H9 (cell line): ENCODE measurements at places on chromosomes 3 and 15.

- H3K27ac ChIP-seq: no peak overlapping the region
- H3K4me3 ChIP-seq: no peak overlapping the region
- peaks cover 36% of the 10 kb centered on the region; the same call in 2 of the 3 replicates for H3K36me3 ChIP-seq
- no peaks in the 10 kb centered on the region for H3K4me1 ChIP-seq
- H3K27me3 ChIP-seq: no peaks in the 10 kb centered on the region
These were observed 39.6 kb downstream of the ERC2 start for GRCh38 chr3:56428667-56429066.

GRCh38 chr3:37586280-37586679 lies 275.4 kb upstream of the CTDSPL start:
- H3K27me3 ChIP-seq: no peaks in the 10 kb centered on the region
- no peaks in the 10 kb centered on the region for H3K4me1 ChIP-seq
- H3K4me3 ChIP-seq: no peak overlapping the region
- DNase-seq: no peak
- no peak overlapping the region for H3K27ac ChIP-seq

DNA sequence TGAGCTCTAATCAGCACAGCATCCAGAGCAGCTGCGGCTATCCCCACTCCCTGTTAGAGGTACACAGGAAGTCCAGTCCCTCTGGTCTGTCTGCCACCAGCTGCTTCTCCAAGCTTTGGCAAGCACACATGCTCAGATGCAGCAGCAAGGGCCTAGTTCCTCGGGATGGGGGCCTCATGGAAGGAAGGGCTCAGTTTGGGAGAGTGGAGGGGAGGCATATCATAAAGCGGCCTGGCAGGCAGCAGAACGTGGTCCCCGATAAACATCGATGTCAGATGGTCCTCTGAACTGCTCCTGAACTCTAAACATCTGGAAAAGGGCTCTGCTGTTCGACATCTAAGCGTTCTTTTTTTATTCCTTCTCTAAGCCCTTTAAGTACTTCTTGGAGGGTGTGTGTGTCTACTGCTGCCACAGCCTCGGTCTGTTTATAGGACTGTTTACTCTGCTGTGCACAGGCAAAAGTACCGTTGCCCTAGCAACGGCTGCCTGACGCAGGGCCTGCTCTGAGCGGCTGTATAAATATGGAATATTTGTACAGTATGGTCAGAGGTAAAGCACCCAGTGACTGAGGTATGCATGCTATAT lies 74.6 kb downstream of the PRICKLE2 start:
- no peak overlapping the region for H3K4me3 ChIP-seq
- peaks cover 36% of the 10 kb centered on the region for H3K36me3 ChIP-seq
- H3K4me1 ChIP-seq: no peaks in the 10 kb centered on the region

- H3K27me3 ChIP-seq: no peaks in the 10 kb centered on the region
- no peak overlapping the region for H3K4me3 ChIP-seq
- no peaks in the 10 kb centered on the region for H3K4me1 ChIP-seq
- H3K27ac ChIP-seq: no peak overlapping the region
These were observed 10.3 kb upstream of the IL12A start for GRCh38 chr3:159978353-159978752.

- peaks cover 4% of the 10 kb centered on the region; the same call in 1 of the 2 replicates for H3K4me1 ChIP-seq
- H3K27me3 ChIP-seq: no peaks in the 10 kb centered on the region
- no peaks in the 10 kb centered on the region for H3K36me3 ChIP-seq
- DNase-seq: no peak
- H3K27ac ChIP-seq: no peak overlapping the region
- no peak overlapping the region for H3K4me3 ChIP-seq
These were observed 170.3 kb downstream of the SUCLG2 start for GRCh38 chr3:67484085-67484484.

- no peak overlapping the region for H3K4me3 ChIP-seq
- H3K4me1 ChIP-seq: no peaks in the 10 kb centered on the region
- no peak overlapping the region for H3K27ac ChIP-seq
- no peaks in the 10 kb centered on the region for H3K27me3 ChIP-seq
These were observed 244.9 kb downstream of the FGF12 start for GRCh38 chr3:192482391-192482790.

DNA sequence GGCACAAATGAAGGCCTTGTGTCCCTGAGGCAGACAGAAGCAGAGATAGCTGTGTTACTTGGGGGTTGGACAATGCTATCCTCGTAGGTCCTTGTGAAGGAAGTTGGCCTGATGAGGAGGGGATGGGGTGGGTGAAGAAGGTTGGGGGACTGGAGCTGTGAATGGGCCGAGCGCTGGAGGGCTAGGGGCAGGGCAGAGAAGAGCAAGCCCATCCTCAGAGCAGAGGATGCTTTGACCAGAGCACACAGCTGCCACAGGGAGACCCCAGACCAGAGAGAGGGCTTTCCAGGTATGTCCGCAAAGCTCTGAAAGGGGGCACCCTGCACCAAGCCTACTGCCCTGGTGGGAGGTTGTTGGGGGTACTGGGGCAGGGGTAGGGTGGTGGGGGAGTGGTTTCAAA lies 5.7 kb upstream of the TBC1D2B start:
- H3K4me3 ChIP-seq: no peak overlapping the region
- DNase-seq: no peak
- H3K36me3 ChIP-seq: no peaks in the 10 kb centered on the region
- H3K27me3 ChIP-seq: no peaks in the 10 kb centered on the region

DNA sequence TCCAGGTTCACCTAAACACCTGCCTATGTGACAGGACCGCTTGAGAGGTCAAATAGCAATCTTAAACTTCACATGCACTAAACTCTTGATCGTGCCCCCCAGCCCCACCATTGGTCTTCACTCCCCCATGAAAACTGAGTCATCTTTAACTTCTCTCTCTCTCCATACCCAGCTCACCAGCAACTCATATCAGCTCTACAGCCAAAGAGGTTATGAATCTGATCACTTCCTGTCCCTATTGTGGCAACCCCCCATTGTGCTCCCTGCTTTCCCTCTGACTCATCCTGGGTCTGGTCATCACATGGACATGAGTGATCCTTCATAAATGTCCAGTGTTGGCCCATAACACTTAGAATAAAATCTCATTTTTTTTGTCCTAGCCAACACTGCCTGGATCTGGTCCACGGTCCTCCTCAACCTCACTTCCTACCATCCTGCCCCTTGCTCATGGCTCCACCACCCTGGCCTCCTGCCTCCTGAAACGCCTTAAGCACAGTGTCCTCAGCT lies 103.4 kb upstream of the HACD2 start:
- no peak overlapping the region for H3K27ac ChIP-seq
- no peaks in the 10 kb centered on the region for H3K27me3 ChIP-seq
- no peak for DNase-seq
- peaks cover 3% of the 10 kb centered on the region for H3K4me1 ChIP-seq
- H3K36me3 ChIP-seq: peaks cover 2% of the 10 kb centered on the region; the same call in 2 of the 3 replicates
- no peak overlapping the region for H3K4me3 ChIP-seq

GRCh38 chr3:194772241-194773000 lies 86.7 kb downstream of the FAM43A start:
- DNase-seq: no peak
- peaks cover 2% of the 10 kb centered on the region; the same call in 1 of the 2 replicates for H3K4me1 ChIP-seq
- H3K4me3 ChIP-seq: no peak overlapping the region
- H3K27me3 ChIP-seq: peaks cover 3% of the 10 kb centered on the region; the same call in 1 of the 2 replicates
- no peaks in the 10 kb centered on the region for H3K36me3 ChIP-seq

DNA sequence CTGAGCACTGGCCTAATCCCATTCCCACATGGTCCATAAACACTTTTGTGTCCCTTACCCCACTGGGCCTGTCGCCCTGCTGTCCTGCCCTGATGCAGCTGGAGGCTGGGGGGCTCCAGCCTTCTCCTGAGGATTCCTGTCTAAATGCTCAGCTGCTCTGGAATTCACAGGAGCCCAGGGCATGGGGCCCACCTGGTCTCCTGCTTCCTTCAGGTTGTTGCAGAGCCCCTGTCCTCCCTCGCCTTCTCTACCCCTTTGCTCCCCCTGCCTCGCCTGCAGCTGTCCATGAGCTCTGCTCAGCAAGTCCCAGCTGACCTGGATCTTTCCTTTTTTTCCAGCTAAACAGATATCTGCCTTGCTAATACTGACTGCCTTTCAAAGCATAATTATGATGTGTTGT lies 286.9 kb downstream of the XXYLT1 start:
- no peak for DNase-seq
- H3K36me3 ChIP-seq: peaks cover 2% of the 10 kb centered on the region; the same call in 2 of the 3 replicates
- H3K4me1 ChIP-seq: no peaks in the 10 kb centered on the region
- H3K27me3 ChIP-seq: no peaks in the 10 kb centered on the region; the same call in 1 of the 2 replicates

DNA sequence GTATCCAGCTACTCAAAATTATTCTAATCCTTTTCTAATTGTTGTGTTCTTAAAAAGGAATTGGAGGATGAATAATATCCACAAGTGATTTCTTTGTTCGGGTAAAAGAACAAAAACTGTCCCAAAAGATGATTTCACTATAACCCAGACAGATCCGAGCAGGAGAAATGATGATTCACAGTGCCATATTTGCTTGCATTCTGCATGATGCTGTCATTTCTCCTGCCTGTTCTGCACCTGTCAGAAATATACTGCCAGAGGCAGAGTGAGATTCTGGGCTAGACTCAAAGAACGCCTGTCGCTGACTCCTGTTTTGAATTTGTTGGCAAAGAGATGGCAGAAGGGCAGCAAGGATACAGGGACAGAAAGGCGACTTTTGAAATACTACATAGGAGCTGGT lies 34.7 kb upstream of the SLC24A5 start:
- no peak overlapping the region for H3K4me3 ChIP-seq
- H3K27me3 ChIP-seq: no peaks in the 10 kb centered on the region
- H3K27ac ChIP-seq: no peak overlapping the region
- no peak for DNase-seq
- H3K36me3 ChIP-seq: peaks cover 12% of the 10 kb centered on the region

DNA sequence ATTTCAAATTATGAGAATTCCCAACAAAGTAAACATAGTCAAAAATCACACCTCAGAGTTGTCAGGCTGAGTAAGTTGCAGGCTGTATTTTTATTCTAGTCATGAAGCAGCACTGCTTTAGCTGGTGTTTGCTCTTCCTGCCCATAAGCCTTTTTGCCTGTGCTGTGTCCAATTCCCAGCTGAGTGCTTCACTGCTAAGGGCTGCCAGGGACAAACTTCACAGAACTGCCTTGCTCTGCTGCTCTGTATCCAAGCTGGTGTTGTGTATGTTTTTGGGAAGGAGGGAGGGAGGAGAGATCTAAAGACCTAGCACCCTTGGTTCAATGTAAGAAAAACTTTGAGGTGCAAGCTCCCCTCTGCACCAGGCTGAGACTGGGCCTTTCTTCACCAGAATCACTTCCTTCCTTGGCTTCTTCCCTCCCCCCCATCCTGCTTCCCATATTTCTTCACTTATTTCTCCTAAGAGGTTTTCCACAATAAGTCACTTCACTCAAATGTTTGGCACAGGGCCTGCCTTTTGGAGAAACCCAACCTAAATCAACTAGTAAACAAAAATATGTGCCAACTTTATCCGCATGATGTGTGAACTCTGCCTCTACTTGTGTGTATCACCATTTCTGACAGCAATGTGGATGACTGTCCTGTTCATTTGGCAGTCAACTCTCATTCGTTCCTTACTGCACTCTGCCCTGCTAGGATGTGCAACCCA lies 156.1 kb downstream of the TBL1XR1 start:
- H3K36me3 ChIP-seq: peaks cover 68% of the 10 kb centered on the region
- no peak for DNase-seq
- H3K4me1 ChIP-seq: no peaks in the 10 kb centered on the region
- H3K27ac ChIP-seq: no peak overlapping the region

DNA sequence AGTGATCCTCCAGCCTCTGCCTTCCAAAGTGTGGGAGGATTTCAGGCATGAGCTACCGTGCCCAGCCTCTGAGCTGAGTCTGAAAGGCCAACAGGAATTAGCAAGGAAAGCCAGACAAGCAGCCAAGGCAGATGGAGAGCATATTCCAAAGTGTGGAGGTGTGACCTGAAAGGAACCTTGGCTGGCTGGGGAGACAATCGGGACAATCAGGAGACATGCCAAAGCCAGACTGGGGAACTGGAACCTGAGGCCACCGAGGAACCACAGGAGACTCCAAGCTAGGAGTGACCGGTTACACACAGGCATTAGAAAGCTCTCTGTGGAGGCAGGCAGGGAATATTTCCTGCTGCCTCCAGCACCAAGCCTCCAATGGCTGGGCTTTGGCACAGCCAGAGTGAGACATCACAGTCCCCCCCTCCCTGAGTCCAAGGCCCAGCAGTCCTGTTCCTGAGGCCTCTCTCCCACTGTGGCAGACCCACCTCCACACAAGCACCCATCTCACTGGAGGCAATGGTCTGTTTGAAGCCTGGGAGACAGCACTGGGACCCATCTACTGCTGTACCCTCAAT lies 4.5 kb upstream of the C15orf39 start:
- no peak overlapping the region for H3K27ac ChIP-seq
- peaks cover 2% of the 10 kb centered on the region; the same call in 1 of the 3 replicates for H3K36me3 ChIP-seq
- DNase-seq: no peak
- H3K4me1 ChIP-seq: peaks cover 6% of the 10 kb centered on the region
- no peaks in the 10 kb centered on the region for H3K27me3 ChIP-seq

GRCh38 chr3:149366941-149367840 lies 10.3 kb downstream of the TM4SF1 start:
- no peak overlapping the region for H3K4me3 ChIP-seq
- no peaks in the 10 kb centered on the region for H3K27me3 ChIP-seq
- H3K36me3 ChIP-seq: no peaks in the 10 kb centered on the region
- no peak for DNase-seq
- no peak overlapping the region for H3K27ac ChIP-seq

- H3K36me3 ChIP-seq: peaks cover 2% of the 10 kb centered on the region; the same call in 1 of the 2 replicates
- no peaks in the 10 kb centered on the region for H3K27me3 ChIP-seq
- H3K27ac ChIP-seq: no peak overlapping the region
These were observed 65.7 kb downstream of the TMCC1 start for GRCh38 chr3:129827765-129828164.

DNA sequence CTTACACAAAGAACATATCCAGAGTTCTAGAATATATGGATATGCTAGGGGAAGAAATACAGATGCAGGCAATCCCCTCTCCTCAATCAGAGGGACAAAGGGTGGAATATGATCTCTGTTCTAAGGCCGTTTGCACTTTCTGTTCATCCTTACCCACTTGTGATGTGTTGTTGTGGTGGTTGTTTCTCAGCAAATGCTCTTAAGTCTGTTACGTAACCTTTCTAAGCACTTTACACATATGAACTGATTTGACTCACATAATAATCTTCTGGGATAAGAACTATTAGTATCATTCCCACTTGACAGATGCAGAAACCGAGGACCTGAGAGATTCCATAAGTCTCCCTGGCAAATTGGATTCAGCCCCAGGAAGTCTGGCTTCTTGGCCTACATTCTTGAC lies 40.5 kb downstream of the NGRN start:
- no peak for DNase-seq
- no peaks in the 10 kb centered on the region for H3K36me3 ChIP-seq

GRCh38 chr3:128426128-128426921 lies 40.4 kb downstream of the DNAJB8 start:
- peaks cover 15% of the 10 kb centered on the region; the same call in 1 of the 2 replicates for H3K27me3 ChIP-seq
- DNase-seq: peak; percentile 73
- H3K4me3 ChIP-seq: no peak overlapping the region
- H3K27ac ChIP-seq: no peak overlapping the region
- no peaks in the 10 kb centered on the region; the same call in 2 of the 3 replicates for H3K36me3 ChIP-seq

DNA sequence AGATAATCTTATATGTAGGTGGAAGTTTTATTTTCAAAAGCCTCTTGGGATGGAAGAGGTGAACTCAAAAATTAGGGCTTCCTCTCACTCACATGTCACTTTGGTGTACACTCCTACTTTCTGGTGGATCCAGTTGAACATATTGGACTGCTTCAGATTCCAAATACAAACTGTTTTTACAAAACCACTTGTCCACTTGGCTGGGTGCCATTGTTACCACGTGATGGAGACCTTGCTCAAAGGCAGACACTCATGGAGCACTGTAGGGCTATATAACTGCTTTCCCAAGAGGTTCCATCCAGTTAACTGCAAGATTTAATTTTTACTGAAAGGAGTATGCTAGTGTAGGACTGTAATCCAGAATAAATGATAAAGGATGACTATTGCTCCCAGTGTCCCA lies 307.0 kb downstream of the EPHA6 start:
- DNase-seq: no peak
- H3K36me3 ChIP-seq: no peaks in the 10 kb centered on the region
- H3K4me1 ChIP-seq: peaks cover 4% of the 10 kb centered on the region; the same call in 1 of the 2 replicates
- H3K27ac ChIP-seq: no peak overlapping the region
- H3K27me3 ChIP-seq: no peaks in the 10 kb centered on the region
